ENCODE measurements at places on chromosomes 11 and 22.

- DNase-seq = no peak
These were observed 124.2 kb downstream of the BRD1 start for GRCh38 chr22:49703505-49703904.

GRCh38 chr22:20021196-20022181 is 579 bp downstream of the TANGO2 start:
- peak; percentile 35 for DNase-seq

GRCh38 chr11:19808076-19808911 is 95.7 kb downstream of the NAV2 start:
- no peak for DNase-seq

DNA sequence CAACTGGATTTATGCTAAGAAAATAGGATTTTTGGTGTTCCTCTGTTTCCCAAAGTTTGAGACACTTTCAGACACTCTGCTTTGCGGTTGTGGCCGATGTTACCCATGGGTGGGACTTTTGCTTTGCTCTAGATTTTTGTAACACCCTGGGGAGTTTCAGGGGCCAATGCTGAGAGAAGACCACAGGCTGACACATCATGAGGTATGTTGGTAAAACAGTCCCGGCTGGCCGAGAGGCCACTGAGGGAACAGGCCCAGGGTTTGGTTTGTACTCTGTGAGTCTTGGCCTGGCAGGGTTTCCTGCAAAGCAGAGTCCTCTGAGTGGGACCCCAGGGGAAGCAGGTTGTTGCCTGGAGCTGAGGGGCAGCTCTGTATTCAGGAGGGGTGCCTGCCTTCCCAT is 78.5 kb upstream of the PITPNB start:
- DNase-seq = no peak

DNA sequence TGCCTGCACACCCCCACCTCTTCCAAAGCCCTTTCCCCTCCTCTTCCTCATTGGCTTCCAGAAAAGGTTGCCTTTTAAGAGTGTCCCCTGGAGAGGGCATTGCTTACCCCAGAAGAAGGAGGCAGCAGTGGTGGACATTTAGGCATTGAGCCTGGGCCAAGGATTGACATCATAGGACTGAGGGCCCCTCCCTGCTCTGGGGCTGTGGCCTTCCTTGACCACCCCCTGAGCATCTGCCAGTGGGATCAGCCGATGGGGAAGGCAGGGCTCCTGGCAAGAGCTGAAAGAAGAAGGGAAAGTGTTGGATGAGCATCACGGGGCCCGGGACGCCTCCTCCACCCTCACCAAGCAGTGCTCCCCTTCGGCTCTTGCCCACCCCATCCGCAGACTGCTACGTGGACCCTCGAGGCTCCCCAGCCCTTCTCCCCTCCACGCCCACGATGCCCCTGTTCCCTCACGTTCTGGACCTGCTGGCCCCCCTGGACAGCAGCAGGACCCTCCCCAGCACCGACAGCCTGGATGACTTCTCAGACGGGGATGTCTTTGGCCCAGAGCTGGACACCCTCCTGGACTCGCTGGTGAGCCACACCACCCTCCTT is 37.4 kb downstream of the ZC3H7B start:
- no peak for DNase-seq

GRCh38 chr11:126547691-126548090 is 192.2 kb downstream of the ST3GAL4 start:
- no peak for DNase-seq

DNA sequence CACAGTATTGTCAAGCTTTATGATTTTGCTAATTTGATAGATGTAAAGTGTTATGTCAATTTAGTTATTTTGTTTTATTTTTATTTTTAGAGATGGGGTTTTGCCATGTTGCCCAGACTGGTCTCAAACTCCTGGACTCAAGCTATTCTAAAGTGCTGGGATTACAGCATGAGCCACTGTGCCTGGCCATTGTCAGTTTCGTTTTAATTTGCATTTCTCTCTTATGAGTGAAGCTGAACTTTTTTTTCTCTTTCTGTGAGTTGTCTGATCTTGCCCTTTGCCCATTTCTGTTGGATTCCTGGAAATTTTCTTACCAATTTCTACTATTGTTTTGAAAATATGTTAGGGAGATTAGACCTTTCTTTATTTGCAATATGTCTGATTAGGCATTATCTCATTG is 15.5 kb downstream of the NEU3 start:
- no peak for DNase-seq

GRCh38 chr11:84566671-84567070 is 1060.5 kb downstream of the DLG2 start:
- no peak for DNase-seq

DNA sequence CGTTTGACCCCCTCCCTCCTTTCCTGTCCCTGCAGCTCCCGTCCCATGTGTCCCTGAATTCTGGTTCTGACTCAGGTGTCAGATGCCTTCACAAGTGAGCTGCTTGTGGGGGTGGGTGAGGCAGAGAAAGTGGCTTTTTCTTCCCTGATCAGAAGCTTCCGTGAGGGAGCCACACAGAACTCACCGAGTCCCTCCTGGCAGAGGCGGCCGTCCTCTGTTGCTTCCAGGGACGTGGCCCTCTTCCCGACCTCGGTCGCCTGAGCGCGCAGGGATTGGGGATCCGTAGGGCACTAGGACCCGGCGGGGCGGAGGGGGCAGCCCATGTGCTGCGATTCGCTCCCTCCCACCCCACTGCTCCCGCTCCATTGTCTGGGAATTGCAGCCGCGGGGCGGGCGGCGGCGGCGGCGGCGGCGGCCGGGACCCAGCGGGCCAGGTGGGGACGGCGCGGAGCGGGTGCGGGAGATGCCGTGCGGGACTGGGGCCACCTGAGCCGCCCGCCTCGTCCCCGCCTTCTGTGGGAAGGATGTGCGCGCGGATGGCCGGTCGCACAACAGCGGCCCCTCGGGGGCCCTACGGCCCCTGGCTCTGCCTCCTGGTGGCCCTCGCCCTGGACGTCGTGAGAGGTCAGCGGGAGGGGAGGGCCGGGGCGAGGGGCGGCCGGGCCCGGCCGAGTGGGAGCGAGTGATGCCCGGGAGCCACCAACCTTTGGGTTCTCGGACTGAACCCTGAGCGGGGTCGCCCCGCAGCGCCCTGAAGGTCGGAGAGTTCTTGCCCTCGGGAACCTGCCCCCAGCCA is at the start of gene TMEM132A:
TSS of gene TMEM132A (plus strand) at position 351 of the 796 bp plus-strand sequence. CDS start at position 525, 174 bp downstream.
- DNase-seq = peak; percentile 80

GRCh38 chr22:36443198-36443770 is 38.2 kb downstream of the TXN2 start:
- peak; percentile 53 for DNase-seq

DNA sequence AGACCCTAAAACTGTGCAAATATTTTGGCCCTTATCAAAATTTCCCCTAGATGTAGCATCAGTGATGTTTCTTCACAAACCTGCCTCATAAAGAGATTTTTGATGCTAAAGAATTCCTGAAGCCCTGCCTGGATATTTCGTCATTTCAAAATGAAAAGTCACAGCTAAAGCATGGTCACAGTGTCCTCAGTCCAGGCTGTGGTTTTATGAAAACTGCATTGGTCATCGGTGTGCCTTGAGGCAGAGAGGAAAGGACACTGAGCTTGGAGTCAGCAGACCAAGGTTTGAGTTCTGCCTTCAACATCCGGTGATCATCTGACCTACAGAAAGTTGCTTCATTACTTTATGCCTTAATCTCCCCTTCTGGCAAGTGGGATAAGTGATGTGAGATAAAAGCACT is 34.8 kb upstream of the ALKBH3 start:
- DNase-seq = peak; percentile 14

- no peak for DNase-seq
These were observed 94.2 kb downstream of the HSD17B12 start for GRCh38 chr11:43774786-43775185.

GRCh38 chr22:37284805-37285355 is 2.6 kb downstream of the CYTH4 start:
- DNase-seq = peak; percentile 20

GRCh38 chr22:27975381-27976013 is 56.4 kb upstream of the PITPNB start:
- no peak for DNase-seq

DNA sequence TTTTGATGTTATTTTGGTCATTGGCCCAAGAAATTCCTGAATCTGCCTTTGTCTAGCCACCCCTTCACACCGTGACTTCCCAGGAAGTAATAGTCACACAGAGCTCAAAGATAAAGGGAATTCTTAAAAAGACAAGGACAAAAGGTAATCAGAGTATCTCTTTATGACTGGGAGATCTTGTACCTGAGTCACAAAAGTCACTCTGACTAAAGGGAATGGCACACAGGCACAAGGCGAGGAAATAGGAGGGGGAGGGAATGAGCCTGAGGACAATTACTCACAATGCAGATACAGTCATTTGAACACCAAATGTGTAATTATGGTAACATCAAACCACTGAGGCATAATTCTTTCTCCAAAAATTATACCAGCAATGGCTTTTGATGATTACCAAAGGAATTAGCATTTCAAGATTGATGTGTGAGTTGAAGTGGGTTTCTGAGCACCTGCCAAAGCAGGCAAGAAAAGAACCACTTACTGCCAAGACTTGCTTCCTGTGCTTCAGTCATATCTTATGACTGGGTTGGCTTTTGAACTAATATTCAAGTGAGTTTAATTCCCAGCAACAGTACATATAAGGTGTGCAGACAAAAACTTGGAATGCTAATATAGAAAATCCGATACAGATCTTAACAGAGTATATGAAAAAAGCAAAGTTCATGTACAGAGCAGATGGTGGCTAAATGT is 856.4 kb downstream of the LRRC4C start:
- no peak for DNase-seq

- DNase-seq = no peak
These were observed 2.9 kb upstream of the TMEM9B start for GRCh38 chr11:8967184-8967583.

DNA sequence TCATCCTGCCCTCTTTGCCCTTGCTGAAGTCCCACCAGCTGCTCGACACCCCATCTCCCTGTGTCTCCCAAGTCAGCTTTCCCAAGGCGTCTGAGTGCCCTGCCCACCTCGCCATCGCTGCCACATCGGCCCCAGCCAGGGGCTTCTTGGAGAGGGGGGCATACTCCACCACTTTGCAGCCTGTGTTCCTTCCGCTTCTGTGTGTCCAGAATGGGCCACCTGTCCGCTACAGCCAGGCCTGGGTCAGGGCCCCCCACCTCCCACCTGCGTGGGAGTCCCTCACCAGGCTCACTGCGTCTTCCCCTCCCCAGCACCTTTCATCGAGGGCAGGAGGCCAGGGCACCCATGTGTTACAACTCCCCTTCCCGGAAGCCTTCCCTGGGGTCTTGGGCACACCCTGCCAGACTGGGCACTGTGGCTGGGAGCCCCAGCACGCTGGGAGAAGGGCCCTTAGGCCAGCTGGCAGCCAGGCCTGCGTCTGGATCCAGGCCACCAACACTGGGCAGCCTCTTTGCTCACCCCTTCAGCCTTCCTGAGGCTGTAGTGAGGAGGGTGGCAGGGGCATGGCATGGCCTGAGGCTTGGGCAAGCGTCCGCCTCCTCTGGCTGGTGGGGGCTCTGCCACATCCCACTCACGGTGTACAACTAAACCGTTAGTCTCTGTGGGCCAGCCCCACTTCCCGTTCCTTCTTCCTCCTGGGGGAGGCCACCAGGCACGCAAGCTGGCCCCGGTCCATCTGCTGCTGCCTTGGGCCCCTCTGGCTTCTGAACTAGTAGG is 13.4 kb downstream of the CPT1A start:
- DNase-seq = no peak

DNA sequence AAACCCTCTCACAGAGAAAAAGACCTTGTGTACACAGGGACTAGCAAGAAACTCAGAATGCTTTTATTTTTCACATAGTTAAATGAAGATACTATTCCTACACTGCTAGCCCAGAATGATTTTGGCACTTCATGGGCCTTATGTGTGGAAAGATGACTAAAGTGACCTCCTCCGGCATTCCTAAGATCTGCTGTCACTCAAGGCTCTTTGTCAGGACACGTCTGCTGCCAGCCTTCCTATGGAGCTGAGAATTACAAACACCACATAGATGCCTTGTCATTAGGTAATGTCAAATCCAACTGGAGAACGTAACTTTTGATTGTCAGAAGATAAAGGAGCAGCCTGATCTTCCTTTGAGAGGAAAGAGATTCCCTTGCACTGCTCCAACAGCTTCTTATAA is 249.1 kb downstream of the FAT3 start:
- no peak for DNase-seq

DNA sequence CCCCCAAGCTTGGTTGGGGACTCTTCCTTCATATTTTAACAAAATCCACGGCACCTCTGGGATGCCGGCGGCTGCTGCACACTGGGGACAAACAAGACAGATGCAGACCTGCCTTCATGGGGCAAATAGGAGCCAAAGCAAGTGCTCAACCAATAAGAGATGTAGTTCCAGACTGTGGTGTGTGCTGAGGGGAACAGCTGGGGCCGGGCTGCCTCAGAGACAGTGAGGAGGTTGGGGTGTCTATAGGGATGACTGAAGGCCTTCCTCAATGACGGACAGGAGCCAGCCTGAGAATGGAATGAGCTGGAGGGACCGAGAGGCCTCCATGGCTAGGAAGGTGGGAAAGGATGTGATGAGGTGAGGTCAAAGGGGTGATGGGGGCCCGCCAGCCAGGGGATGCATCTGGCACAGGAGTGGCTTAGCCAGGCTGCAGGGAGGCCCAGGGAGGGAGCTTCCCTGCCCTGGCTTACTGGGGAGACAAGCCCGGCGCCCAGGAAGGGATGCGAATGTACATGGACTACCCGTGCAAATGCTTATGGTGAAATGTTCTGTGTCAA is 10.3 kb upstream of the CTSD start:
- DNase-seq = no peak

- no peak for DNase-seq
These were observed 27.8 kb upstream of the CARS1 start for GRCh38 chr11:3085052-3085451.

DNA sequence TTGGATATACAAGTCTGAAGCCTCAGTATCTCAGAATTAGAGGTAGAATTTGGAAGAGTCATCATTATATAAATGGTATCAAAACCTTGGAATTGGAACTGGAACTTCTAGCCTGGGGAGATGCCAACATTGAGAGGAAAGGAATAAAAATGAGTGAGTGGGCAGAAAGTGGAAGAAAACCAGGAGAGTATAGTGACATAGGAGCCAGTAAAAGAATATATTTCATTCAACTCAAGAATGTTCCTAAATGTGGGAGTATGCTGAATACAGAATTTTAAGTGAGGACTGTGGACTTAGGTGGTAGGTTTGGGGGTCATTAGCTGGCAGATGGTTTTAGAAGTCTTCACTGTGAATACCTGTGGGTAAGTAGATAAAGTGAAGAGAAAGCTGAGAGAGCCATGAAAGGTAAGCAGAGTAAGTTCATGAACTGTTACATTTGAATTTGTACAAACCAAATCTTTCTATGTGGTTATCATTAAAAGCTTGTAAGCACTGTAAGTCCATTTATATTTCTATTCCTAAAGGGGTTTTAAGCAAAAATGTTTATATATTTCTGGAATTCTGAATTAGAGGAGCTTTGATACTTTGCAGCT is 60.2 kb downstream of the PDHX start:
- no peak for DNase-seq

- no peak for DNase-seq
These were observed 259.9 kb upstream of the CTSC start for GRCh38 chr11:88597387-88597786.

GRCh38 chr11:102384419-102385079 is 37.5 kb downstream of the BIRC2 start:
- no peak for DNase-seq

GRCh38 chr11:18322818-18323570 is 627 bp downstream of the GTF2H1 start:
- DNase-seq = no peak

- no peak for DNase-seq
These were observed 673 bp upstream of the PANX2 start for GRCh38 chr22:50169774-50170341.

Measured in mesenchymal stem cell (in vitro differentiated cells and primary cell).